AG09309 (cell line): ENCODE measurements at places on chromosomes 7 and 10.

- no peak for DNase-seq
Observed at GRCh38 chr7:33040803-33041516, 21.6 kb downstream of the NT5C3A start.

GRCh38 chr7:27134392-27134791 is 3.8 kb upstream of the HOXA4 start:
- peak; percentile 87 for DNase-seq

GRCh38 chr7:12570168-12570533 is 369 bp upstream of the SCIN start:
- no peak for DNase-seq

- DNase-seq = no peak
Observed at GRCh38 chr10:99329554-99330346, 594 bp downstream of the CNNM1 start.
